Nephron progenitor cell (in vitro differentiated cells): ENCODE measurements at places on chromosomes 16 and 17.
A peak's percentile ranks its signal among the peaks of the same experiment; 100 is the strongest.

- no peak for DNase-seq
Measured at GRCh38 chr16:66003201-66003600, 363.3 kb upstream of the CDH5 start.

GRCh38 chr17:1142561-1142971 lies 37.2 kb downstream of the ABR start:
- DNase-seq: no peak

DNA sequence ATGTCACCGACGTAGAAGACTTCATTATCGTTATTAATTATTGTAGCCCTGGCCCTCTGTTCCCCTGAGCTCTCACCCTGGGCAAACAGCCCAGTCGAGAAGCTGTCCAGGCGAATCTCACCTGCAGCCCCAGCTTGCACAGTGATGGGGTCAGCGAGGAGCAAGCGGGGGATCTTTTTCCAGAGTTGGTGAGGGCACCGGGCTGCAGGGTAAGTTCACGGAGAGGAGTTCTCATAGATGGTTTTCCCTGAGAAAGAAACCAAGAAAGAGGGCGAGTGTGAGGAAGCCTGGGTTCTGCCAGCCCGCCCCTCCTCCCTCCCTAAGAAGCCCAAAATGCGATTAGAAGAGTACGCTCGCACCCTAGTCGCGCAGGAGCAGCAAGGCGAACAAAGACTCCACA lies 436 bp downstream of the SPAG5 start:
- DNase-seq: no peak

GRCh38 chr17:20784100-20784665 lies 204.7 kb downstream of the CDRT15L2 start:
- no peak for DNase-seq

- no peak for DNase-seq
Measured at GRCh38 chr17:76641501-76641900, 2.1 kb downstream of the ST6GALNAC1 start.

DNA sequence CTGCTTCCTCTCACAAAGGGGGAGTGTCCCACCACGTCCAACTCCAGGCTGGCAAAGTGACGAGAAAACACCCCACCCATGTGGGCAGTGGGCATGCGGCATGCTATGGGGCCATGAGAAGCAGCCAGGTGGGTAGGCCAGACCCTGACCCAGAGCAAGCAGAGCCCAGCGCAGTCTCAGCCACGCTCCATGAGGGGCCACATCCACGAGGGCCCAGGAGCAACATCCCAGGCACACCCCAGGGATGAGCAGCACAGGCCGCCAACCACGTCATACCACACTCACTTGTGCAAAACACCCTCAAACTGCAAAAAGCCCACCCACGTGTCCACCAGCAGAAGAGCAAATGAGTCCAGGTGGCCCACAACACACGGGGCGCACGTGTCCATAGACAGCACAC lies 117.0 kb downstream of the ZNF778 start:
- DNase-seq: no peak

GRCh38 chr17:8887834-8888703 lies 20.6 kb upstream of the PIK3R6 start:
- peak; percentile 79 for DNase-seq
